ENCODE measurements at places on chromosomes 1 and 21.

DNA sequence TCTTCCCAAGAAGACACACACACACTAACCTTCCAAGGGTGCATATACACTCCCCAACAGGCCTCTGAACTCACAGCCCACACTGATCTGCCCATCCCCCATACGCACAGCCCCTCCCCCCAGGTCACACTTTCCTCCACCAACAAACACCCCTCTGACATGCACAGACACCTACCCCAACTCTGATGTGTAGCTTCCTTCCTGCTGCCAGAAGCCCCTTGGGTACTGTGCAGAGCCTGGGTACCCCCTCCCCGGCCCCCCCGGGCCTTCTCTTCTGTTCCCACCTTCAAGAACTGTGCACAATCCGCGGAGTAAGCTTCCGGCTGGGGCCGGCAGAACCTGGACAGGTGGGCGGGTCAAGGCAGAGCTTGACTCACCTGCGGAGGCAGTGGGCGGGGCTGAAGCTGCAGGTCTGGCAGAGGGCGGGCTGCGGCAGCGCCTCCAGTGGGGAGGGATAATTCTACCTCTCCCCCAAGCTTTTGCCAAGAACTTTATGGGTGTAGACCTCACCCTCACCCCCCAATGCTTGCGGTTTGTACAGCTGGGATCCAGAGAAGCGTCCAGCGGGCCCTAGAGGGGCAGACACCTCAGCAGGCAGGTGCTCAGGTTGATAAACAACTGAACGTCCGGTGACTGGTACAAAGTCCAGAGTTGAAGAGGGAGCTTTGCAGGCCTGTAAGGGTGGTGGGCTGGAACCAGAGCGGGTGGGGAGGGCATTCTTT lies at the start of gene C1orf210:
Gene C1orf210 (minus strand): TSS at position 313 of the 722 bp plus-strand sequence. CDS start 2,311 bp downstream, outside the sequence.
- peak; percentile 83 for DNase-seq

GRCh38 chr1:204128964-204129896 lies 22.6 kb downstream of the ETNK2 start:
- peak; percentile 31 for DNase-seq

GRCh38 chr21:23162198-23162946 lies 2164.2 kb downstream of the NCAM2 start:
- no peak for DNase-seq

DNA sequence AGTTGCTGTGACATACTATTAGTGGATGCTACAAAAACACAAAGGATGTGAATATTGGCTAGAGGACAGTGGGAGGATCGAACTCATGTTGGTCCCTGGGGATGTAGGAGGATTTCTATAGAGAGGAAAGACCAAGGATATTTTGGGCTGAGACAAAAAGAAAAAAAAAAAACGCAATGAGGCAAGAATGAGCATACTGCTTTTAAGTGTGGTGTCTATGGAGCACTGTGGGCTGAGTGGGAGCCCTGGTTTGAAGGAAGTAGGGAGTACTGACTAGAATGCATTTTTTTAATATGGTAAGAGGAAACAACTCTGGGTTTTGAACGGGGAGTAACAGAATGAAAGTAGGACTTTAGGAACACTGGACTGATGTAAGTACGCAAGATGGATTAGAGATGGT lies 450.7 kb downstream of the NEGR1 start:
- no peak for DNase-seq

- DNase-seq: peak; percentile 80
Observed at GRCh38 chr1:96487394-96487793, 234.2 kb upstream of the PTBP2 start.

- DNase-seq: peak; percentile 34
Observed at GRCh38 chr1:59146651-59147358, 150.1 kb upstream of the FGGY start.

- no peak for DNase-seq
Observed at GRCh38 chr1:223478606-223479005, 85.4 kb downstream of the CCDC185 start.
